ENCODE measurements at places on chromosomes 1 and 21. TPM values are rescaled to one million over a fixed set of nuclear protein-coding genes. Genes with fewer than 3 reads are reported as not detected.

- DNase-seq = no peak
Measured at GRCh38 chr1:77447669-77448068, 165.8 kb downstream of the AK5 start.

GRCh38 chr1:55309786-55310504 is 94.8 kb upstream of the USP24 start:
- no peak for DNase-seq

DNA sequence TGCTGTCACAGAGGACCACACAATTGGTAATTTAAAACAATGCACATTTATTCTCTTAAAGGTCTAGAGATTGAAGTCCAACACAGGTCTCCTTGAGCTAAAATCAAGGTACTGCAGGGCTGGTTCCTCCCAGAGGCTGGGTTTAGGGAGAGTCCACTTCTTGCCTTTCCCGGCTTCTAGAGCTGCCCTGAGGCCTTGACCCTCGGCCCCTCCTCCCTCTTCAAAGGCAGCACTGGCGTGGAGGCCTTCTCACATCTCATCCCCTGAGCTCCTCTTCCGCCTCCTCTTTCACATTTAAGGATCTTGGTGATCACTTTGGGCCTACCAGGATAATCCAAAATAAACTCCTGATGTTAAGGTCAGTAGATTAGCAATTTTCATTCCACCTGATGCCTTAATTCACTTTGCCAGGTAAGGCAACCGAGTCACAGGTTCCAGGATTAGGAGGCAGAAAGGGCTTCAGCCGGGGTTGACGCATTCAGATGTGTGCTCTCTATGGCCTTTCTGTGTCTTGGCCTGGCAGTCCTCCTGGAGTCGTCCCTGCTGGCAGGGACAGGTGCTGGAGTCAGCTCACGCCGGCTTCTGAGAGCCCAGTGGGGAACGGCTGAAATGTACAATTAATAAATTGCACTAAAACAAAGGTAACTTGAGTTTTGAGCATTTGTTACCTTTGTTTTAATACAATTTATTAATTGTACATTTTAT is 61.2 kb upstream of the ABCG1 start:
- no peak for DNase-seq

Gene CELA2B
- not detected for total RNA-seq
